ENCODE measurements at places on chromosomes 16 and 17.

GRCh38 chr16:87690911-87691685, 74.7 kb downstream of the KLHDC4 start:
- DNase-seq = no peak

DNA sequence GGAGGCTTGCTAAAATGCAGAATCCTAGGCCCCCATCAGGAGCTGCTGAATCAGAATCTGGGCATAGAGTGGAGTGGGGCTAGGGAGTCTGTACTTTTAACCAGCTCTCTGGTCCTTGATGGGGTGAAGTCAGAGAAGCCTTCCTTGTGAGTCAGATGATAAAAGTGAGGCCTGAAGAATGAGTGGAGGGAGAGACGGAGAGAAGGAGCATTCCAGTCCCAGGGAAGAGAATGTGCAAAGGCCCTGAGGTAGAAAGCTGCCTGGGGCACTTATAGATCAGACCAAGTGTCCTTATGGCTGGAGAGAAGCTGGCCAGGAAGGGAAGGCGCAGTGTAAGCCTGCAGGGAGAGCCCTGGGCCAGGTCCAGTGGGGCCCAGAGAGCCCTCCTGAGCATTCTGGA, 235.1 kb upstream of the NLRP1 start:
- no peak for DNase-seq

DNA sequence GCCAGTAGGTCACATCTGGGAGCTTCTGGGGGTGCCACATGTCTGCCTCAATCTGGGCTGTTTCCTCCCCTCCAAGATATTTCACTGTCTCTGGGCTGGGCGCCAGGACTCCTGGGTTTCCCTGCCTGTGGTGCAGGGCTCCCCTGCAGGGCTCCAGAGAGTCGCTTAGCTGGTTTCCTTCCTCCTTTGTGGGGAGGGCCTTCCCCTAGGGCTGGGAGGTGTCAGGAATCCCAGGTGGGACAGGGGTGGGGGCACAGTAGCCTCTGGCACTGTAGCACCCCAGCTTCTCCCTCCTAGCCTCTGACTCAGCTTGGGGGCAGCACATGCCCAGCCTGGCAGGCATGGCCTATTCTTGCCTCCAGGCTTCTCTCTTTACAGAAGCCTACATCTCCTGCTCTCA, 2.6 kb downstream of the RARA start:
- peak; percentile 27 for DNase-seq

- no peak for DNase-seq
Observed at GRCh38 chr16:49050607-49051006, 231.0 kb downstream of the CBLN1 start.

GRCh38 chr17:68491381-68492231, 20.6 kb upstream of the PRKAR1A start:
- DNase-seq = no peak

GRCh38 chr16:15990902-15991301, 41.5 kb downstream of the ABCC1 start:
- no peak for DNase-seq

DNA sequence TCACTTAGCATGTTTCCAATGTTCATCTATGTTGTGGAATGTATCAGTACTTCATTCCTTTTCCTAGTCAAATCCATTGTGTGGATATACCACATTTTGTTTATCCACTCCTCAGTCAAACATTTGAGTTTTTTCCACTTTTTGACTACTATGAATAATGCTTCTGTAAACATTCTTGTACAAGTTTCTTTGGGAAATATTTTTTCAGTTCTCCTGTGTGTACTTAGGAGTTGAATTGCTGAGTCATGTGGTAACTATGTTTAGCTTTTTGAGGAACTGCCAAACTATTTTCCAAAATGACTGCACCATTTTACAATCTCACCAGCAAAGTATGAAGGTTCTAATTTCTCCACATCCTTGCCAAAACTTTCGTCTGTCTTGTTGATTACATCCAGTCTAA, 223.7 kb upstream of the AXIN2 start:
- no peak for DNase-seq

GRCh38 chr16:19659554-19659953, 58.5 kb downstream of the KNOP1 start:
- no peak for DNase-seq

DNA sequence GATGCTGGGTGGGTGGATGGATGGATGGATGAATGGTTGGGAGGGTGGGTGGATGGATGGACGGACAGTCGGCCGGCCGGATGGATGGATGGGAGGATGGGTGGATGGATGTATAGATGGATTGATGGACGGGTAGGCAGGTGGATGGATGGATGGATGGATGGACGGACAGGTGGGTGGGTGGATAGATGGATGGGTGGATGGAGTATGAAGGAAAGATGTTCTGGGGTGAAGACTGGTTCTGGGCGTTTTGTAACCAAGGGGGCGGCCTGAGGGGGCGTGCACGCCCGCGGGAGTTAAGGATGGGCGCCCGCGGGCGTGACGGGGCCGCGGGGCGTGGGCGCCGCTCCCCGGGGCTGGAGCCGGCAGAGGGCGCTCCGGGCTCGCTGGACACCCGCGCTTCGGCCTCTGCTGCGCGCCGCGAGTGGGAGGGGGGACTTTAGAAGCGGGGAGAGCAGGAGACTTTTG, at the start of gene NECAB2:
Gene NECAB2, plus strand, starts transcription at position 407 of the 468 bp plus-strand sequence. CDS start 405 bp downstream, outside the sequence.
- peak; percentile 13 for DNase-seq

GRCh38 chr17:2054262-2054511, 716 bp upstream of the HIC1 start:
- DNase-seq = no peak

DNA sequence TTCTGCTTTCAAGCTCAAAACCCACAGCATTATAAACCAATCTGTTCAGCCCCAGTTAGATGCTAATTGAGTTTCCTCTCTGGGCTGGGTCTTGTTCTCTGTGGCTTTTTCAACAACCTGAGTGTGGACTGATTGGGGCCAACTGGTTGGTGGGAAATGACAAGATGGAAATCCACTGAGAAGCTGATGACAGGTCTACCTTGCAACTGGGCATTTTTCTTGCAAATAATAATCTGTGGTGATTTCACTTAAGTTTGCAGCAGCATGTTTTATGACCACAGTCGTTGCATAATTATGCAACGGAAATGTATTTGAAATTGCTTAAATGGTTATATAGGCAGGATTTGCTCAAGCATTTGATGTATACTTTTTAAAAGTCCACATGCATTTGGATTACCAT, 69.9 kb downstream of the AKAP1 start:
- no peak for DNase-seq

DNA sequence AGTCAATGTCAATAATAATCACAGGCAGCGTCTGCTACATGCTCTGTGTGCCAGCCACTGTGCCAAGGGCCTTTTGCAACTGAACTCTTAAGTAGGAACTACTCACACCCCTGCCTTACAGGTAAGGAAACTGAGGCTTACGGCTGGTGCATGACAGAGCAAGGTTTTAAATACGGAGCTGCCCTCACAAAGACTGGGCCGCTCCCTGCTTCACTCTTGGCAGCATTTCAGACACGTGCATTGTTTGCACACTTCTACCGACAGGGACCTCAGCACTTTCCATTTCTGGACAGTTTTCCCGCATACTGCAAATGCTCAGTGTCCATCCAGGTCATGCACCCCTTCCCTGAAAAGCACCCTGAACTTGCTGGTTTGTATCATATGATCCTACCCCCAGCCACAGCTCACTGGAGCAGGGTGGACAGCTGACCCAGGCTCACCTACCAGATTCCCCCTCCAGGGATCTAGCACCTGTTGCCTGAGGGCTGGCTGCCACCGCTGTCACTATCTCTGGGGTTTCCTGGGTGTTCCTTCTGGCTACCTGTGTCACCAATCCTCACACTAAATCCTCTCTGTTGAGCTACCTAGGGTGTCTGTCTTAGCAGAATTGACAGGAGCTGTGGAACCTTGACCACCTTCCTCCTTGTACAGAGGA, 142.9 kb downstream of the C16orf78 start:
- no peak for DNase-seq

GRCh38 chr17:14621826-14622614, 321.1 kb downstream of the HS3ST3B1 start:
- DNase-seq = no peak

DNA sequence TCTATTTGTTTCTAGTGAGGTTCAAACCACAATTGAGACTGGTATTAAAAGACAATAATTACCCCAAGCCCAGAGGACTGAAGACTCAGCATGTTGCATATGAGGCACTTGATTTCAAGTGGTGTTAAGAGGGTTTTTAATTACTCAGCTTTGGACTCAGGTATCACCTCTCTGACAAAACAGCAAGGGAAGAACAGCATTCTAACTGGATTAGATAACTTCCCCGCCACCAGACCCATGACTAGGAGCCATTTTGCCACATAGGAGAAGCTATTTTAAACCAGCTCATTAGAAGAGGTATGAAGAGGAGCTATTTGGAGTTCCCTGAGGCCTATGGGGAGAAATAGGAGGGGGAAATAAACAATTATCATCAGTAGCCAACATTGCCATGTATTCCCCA, 226.1 kb upstream of the TOX3 start:
- DNase-seq = peak; percentile 7

DNA sequence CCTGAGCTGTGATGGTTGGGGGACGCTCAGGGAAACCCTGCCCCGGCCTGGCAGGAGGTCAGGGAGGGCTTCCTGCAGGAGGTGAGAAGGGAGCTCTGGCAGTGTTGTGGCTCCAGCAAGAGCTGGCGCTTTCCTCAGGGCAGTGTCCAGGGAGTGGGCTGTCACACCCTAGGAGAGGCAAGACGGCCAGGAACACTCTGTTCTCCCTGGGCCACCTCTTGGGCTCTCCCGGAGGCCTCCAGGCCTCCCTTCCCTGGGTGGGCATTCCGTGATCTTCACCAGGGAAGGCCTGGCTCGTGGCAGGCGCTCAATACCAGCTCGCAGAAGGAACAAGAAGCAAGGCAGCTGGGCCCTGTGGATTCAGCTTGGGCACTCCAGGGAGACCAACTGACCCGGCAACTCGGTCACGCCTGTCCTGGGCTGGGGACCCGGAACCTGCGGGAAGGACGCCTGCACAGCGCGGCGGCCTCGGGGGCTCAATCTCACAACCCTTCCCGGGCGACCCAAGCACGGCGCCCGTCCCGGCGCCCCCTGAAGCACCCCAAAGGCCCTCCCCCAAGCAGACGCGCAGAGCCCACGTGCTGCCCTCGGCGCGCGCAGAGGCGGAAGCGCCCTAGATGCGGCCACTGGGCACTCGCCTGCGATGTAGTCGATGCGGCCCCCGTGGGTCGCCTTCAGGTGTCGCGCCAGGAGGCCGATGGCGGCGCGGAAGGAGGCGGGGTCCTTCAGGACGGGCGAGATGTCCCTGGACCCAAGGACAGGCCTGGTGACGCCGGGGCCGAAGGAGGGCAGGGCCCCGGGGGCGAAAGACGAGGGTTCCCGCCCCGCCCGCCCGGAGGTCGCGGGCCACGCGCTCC, 588 bp downstream of the APRT start:
- DNase-seq = peak; percentile 79

- DNase-seq = peak; percentile 65
Observed at GRCh38 chr17:794876-795275, 12.7 kb downstream of the MRM3 start.

GRCh38 chr17:9256751-9257629, 235.7 kb downstream of the NTN1 start:
- peak; percentile 34 for DNase-seq

GRCh38 chr16:78246559-78246958, 147.1 kb downstream of the WWOX start:
- DNase-seq = no peak

DNA sequence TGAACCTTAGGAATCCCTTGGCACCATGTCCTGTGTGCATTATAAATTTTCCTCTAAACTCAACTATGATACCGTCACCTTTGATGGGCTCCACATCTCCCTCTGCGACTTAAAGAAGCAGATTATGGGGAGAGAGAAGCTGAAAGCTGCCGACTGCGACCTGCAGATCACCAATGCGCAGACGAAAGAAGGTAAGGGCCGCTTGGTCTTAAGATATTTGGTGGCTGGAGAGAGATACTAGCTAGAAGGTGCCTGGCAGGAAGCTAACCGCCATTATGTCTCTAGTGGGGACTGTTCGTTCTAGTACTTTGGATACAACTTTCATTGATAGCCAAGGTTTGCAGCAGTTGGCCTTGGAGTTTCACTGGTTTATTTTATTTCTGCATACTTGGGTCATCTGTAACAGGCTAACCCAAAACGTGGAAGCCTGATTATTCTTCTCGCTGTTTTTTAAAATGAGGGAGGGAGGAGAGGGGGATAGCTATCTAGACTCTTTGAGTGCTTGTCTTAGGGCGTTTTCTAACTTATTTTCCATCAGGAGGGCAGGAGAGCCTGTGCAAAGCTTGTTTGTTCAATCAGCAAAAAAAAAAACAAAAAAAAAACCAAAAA, 1.3 kb downstream of the RBBP6 start:
- DNase-seq = no peak

DNA sequence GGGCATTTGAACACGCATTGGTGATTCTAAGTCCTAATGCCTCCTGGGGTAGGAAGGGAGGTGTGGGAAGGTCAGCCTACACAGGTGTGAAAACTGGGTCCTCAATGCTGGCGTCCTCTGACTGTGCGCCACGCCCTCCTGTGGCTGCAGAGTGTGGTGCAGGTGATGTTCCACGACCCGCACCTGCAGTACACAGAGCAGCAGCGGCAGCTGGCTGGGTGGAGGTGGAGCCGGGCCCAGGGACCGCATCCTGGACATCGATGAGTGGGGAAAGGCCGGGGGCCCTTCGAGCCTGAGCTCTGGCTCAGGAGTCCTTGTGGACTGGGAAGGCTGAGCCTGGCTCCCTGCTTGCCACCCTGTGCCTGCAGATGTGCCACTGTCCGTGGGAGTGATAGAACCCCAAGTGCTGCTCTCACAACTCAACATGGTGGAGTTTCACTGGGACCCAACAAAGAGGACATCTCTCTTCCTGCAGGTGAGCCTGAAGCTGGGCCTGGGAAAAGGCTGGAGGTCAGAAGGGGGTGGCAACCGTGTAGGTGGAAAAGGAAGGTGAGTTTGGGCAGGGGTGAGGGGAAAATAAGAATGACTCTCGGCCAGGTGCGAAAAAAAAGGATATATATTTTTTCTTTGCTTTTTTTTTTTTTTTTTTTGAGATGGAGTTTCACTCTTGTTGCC, 14.0 kb upstream of the STAC2 start:
- peak; percentile 57 for DNase-seq

DNA sequence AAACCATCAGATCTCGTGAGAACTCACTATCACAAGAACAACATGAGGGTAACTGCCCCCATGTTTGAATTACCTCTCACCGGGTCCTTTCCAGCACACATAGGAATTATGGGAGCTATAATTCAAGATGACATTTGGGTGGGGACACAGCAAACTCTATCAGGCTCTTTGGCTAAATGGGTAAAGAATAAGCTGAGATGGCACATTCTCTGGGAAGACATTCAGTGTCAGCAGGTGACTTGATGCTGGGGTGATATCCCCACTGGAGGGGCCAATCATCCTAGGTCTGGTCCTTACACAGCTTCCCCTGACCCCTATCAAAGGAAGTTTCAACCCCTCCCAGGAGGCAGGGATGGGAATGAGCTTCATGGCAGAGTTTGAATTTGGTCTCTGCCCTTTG, 664.0 kb upstream of the EEF2KMT start:
- no peak for DNase-seq

DNA sequence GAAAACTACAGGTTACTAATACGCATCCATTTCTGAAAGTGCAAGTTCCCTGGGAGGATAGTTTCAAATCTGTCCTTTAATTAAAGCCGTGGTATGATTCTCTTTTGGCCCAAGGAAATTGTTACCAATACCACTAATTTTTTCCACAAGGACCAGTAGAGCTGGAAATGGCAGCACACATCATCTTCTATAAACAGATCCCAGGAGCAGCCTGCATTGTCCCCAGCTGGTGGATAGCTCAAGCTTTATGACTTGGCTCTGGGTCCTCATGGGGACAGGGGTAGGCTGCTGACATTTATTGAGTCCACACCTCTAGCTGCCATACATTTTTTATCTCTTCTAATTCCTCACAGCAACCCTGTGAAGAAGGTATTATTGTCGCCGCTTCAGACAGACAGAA, 35.8 kb upstream of the BHLHA9 start:
- no peak for DNase-seq

Measured in NCI-H345 (cell line).